ENCODE measurements at places on chromosomes 5 and 9.
A peak's percentile ranks its signal among the peaks of the same experiment; 100 is the strongest.

DNA sequence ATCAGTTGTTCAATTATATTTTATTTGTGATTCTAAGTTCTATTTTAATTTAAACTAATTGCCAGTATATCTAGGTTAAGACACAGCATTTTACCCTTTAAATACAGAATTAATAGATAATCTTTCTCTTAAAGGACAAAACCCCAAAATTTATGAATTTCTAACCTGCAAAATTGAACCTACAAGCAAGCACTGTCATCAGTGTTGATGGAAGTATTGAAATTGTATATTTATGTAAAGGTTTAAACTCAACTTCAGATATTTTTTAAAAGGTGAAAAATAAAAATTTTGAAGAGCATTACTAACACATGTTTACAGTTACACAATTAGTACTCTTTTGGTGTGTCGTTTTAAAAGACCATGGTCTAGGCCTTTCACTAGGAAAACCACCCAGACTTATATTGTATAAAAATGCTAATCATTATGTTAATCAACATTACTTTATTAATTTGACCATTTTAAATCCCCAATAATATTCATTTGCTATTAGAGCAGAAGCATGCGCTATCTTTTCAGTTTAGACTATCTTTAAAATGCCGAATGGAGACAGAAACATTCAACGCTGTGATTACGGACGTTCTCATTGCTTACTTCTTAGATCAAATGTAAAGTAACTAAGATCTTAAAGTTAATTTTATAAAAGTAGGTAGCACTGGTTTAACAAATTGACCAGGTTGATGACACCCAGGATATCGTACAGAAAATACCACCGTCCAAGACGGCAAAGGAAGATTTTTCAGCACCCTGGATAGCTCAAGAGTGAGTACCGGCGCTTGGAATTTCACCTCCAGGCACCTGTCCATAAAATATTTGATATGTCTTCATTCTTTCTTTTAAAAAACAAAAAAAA lies 3.2 kb downstream of the OTP start:
- DNase-seq = no peak

DNA sequence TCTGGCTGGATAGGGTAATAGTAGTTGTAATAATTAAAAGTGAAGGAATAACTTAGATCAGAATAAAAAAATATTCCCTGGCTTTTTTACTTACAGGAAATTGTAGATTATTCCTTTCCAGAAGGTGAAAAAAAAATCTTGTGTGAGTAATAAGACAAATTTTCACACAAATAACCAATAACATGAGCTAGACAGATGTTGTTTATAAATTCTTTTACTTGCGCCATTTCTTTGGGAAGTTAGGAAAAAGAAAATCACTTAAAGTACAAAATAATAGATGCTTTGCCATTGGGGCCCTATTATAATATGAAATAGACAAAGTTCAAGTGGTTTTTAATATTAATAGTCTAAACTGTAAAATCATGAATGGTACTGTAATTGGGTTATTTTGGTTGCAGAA lies 204.1 kb downstream of the ARRDC3 start:
- DNase-seq = peak; percentile 30

DNA sequence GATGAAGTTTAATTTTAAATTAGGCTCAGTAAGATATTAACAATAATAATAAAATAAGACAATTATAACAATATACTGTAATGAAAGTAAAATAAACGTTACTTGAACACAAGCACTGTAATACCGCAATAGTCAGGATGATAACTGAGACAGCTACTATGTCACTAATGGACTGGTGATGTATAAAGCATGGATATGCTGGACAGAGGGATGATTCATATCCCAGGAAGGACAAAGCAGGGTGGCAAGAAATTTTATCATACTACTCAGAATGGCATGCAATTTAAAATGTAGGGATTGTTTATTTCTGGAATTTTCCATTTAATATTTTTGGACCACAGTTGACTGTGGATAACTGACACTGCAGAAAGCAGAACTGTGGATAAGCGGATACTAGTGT lies 196.9 kb downstream of the VPS13A start:
- DNase-seq = no peak

DNA sequence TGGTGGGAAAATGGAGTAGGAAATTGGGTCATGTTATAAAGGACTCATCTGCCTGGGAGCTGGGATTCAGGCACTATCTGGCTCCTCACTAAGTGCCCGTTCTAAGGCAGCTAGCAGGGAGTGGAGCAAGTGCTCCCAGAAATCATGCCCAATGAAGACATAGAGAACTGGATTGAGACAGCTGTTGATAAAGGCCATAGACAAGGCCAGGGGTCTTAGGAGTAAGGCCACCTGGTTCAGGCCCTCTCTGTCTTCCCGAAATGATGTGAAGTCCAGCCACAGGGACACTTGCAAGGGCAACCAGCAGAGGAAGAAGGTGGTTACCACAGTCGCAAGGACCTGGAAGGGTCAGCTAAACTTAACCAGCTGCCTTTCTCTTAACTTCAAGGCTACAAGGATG lies 20.1 kb upstream of the SPINK1 start:
- DNase-seq = no peak

DNA sequence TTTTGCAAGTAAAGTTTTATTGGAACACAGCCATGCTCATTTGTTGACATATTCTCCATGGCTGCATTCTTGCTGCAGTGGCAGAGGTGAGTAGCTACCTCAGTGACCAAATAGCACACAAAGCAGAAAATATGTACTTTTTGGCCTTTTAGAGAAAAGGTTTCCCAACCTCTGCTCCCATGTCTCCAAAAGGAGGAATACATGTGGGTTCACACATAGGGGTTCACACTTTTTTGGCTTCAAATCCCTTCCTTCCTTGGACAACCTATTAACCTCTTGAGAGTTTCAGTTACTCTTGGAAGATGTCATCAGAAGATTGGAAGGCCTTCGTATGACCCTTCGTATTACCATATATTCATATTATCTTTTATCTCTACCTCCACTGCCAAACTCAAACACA lies 285.1 kb upstream of the TUT7 start:
- no peak for DNase-seq

- no peak for DNase-seq
Measured at GRCh38 chr5:60463179-60463868, 236.6 kb downstream of the DEPDC1B start.

GRCh38 chr9:110288503-110288902 lies 32.2 kb upstream of the TXN start:
- DNase-seq = no peak

GRCh38 chr9:123422635-123423310 lies 66.8 kb downstream of the CRB2 start:
- no peak for DNase-seq

GRCh38 chr5:69497006-69497520 lies 4.5 kb downstream of the OCLN start:
- no peak for DNase-seq

DNA sequence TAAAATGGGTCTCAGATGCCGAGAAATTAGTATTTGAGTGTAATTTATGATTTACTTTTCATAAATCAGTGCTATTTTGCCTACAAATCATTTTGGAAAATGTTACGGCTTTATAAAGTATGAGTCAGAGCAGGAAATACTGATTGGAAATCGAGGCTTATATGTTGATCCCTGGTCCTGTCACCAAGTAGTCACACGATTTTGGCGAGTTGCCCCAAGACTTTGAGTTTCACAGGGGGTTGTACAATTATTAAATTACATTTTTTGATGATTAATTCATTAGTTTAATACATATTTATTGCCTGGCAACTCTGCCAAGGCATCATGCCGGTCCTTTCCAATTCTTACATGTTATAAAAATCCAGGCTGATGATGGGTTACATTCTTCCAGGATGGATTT lies 443.9 kb upstream of the KLF4 start:
- no peak for DNase-seq

- DNase-seq = no peak
Measured at GRCh38 chr9:129586245-129586644, 34.7 kb downstream of the C9orf50 start.

DNA sequence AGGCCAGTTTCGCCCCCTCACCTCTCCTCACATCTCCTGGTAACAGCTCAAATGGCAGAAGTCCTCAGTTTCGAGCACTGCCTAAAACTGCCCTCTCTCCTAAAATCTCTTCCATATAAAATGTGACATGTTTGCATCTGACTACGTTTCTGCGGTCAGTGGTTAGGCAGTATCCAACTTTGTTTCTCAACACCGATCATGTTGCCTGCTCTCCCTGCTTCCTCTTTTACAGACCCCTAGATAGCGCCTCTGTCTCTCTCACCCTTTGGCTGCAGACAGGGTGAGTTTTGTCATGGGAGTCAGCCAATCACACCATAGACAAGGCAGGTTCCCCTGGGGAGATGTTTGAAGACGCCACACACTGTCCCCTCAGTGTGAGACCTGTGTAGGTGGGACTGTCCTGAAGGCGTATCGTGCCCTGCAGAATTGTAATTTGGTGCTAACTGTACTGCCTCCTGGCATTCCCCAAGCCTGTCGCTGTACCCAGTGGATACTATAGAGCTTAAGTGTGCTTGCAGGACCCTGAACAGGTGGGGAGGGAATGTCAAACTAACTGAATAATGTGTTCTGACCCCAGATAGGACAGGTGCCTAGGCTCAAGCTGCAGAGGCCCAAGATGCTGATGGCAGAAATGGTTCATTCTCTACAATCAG lies 1.1 kb downstream of the HEXB start:
- DNase-seq = no peak

- DNase-seq = no peak
Measured at GRCh38 chr5:14683906-14684455, 19.5 kb downstream of the OTULIN start.

DNA sequence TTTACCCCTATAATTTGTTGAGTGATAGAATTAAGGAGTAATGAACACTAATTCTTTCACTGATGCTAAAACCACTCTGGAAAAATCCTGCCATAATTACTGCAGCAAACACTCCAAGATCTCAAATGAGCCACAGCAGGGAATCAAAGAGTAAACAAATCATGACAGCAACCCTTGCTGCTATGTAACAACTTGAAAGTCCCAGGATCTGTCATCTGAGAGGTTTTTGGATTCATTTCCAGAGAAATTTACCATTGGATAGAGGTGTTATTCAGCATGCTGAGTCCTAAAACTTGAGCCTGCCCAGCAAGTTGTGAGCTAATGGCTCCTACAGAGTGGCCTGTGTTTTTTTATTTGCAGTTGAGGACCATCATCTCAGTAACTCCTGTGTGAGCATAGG lies 59.2 kb downstream of the PRLR start:
- no peak for DNase-seq

All from fibroblast of skin of left quadriceps (primary cell).